Stimulated activated naive CD8-positive, alpha-beta T cell treated with anti-CD3 and anti-CD28 coated beads, Interleukin-15, Interleukin-2, amounts not matched to agents 100 U/mL and 50 U/mL, for 24 hours (primary cell): ENCODE measurements at places on chromosomes 16 and 17.

DNA sequence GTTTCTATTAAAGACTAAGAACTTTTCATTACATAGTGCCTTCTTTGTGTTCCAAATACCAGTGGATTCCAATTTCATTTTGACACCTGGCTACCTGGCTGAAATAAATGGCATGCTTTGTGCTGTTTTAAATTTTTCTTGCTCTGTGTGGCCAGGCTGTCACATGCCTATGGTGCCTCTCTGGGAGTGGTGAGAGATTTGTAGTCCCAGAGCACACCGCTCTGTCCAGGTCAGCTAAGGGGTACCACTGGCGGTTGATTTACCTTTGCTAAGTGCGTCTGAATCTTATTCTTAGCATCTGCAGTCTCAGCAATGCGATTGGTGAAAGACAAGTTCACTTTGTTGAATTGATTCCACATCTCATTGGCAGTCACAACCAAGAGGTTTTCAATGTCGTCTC, 29.4 kb downstream of the TEKT3 start:
- DNase-seq: no peak

GRCh38 chr17:35372846-35373533, 431 bp downstream of the SLFN11 start:
- DNase-seq: peak; percentile 45

GRCh38 chr17:4823373-4824089, 9.6 kb upstream of the MINK1 start:
- no peak for DNase-seq

DNA sequence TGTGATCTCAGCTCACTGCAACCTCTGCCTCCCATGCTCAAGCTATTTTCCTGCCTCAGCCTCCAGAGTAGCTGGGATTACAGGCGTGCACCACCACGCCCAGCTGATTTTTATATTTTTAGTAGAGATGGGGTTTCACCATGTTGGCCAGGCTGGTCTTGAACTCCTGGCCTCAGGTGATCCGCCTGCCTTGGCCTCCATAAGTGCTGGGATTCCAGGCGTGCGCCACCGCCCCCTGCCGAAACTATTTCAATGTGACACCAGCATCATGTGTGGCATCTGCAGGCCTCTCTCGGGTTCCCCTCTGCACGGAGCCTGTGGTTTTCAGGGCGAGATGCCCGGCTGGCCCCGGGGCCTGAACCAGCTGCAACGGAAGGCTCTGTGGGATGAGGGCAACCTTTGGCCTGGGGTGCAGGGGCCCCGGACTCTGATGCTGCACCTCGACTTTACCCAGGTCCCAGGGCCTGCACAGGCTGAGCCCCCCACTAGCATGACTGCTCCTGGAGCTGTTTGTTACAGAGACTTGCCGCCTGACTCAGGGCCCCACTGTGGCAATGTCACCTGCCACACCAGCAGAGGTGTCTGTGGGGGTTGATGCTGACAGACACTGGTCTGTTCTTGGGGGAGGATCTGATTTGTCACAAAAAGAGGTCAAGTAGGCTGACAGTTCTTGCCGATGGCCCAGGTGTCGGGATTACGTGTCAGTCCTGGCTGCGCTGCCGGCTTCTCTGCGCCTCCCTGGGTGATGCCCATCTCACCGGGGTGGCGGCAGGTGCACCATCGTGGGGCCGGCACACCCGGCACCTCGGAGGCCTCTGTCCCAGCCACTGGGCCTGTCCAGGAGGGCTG, 8.6 kb upstream of the TEX19 start:
- DNase-seq: peak; percentile 65

DNA sequence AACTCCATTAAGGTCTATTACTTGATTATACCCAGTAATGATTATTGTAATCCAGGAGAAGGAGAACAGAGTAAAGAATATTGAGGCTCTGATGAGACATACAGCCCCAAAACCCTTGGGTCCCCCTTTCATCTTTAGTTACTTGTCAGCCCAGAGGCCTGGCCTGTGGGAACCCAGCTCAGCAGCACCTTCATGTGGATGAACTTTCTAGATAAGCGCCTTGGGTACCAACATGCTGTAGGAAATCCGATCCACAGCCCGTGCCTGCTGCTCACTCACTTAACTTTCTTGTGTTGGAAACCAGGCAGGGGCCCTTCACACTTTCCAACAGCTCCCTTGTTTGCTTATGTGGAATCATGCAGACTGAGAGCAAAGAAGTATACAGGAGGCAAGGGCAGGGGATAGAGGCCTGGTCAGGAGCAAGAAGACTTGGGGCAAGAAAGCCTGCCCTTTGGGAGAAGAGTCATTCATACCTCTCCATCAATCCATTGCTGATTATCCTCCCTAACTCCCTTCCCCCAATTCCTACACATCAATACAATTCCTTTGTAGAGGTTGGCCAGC, 64.0 kb upstream of the SOX9 start:
- DNase-seq: no peak

- DNase-seq: no peak
These were observed 114.3 kb downstream of the NPIPB5 start for GRCh38 chr16:22624800-22625533.

GRCh38 chr16:84177741-84178073, 9.2 kb downstream of the TAF1C start:
- no peak for DNase-seq

DNA sequence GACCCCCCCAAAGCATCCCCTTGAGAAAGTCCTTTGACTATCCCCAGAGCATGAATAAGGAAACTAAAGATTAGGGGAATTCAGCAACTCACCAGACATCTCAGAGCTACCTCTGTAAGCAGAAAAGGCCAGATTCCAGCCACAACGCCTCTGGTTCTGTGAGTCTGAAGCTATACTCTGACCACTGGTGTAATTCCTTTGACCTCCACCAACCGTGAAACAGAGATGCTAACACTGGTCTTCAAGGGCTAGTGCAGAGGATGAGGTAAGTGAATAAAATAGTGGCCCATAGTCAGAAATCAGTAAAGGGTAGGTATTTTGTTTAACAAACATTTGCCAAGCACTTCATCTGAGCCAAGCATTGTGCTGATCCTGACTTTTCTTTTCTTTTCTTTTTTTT, 353.4 kb downstream of the NPIPA8 start:
- DNase-seq: no peak

DNA sequence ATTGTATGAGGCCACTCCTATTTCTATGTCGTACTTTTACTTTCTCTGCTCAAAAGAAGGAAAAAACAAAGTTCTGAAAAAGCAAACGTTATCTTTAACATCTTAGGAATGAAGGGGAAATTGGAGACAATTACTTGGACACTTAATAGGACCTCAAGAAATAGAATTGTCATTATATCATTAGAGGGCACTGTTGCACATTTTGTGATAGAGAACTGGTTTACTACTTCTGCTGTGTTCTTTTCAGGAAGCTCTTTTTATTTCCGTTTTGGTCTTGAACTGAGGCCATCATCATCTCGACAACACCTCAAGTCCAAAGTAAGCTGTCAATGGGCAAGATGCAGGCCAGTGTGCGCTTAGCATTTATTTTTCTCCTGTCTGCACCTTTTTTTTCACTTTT, 14.6 kb downstream of the COG4 start:
- no peak for DNase-seq

DNA sequence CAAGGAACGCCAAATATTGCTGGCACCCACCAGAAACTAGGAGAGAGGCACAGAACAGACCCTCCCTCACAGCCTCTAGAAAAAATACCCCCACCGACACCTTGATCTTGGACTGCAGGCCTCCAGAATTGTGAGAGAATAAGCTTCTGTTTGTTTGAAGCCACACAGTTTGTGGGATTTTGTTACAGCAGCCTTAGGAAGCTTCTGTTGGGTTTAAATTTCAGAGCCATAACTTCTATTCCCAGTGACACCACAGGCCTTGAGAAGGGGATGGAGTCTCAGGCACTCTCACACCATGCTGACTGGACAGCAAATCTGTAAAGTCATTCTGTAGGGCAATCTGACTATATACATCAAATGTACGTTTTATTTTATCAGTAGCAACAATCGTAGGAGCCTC, 38.6 kb downstream of the RNF112 start:
- DNase-seq: no peak

DNA sequence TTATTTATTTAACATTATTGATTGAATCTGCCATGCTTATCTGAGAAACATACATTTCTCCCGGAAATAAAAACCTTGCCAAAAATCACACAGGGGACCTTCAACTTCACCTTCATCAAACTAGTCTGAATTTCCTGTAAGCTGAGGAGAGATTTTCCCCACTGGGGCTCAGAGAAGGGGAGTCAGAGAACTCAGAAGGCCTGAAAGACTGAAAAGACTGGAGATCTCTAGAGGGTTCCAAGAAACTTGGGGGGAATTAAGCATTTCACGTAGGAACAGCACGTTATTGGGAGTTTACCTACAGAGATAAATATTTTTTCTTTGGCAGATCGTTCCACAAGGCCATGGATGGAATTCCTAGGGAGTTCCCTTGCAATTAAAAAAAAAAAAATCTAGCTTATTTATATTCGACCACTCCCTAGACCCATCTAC, 528 bp upstream of the NOL11 start:
- DNase-seq: no peak

- DNase-seq: peak; percentile 53
These were observed 16.8 kb upstream of the TVP23A start for GRCh38 chr16:10835281-10835931.

DNA sequence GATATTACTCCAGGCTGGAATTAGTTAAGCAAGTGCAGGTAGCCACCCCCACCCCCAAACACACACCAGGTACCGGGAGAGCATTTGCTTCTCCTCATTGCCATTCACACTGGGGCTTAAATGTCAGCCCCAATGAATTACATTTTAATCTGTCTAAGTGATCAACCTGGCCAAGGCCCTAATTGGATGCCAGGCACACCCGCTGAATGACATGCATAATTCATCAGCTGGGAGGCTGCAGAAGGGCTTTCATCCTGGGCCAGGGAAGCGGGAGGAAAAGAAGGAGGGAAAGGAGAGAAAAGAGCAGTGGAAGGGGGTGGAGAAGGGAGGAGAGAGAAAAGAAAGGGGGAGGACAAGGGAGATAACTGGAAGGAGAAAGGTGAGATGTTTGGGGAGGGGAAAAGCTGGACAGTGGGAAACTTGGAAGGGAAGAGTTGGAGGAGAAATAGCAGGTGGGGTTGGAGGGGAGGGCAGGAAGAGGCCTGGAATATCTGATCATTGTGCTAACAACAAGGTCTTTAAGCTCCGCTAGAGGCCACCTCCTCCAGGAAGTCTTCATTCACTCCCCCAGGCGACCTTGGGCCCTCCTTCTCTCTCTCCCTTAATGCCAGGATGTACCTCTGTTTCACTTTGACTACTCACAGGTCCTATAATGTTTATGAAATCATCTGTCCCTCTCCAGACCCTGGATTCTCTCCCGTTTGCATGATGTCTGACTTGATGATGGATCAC, 40.1 kb upstream of the CES5A start:
- no peak for DNase-seq

GRCh38 chr16:86709902-86710601, 131.7 kb downstream of the FOXL1 start:
- no peak for DNase-seq

DNA sequence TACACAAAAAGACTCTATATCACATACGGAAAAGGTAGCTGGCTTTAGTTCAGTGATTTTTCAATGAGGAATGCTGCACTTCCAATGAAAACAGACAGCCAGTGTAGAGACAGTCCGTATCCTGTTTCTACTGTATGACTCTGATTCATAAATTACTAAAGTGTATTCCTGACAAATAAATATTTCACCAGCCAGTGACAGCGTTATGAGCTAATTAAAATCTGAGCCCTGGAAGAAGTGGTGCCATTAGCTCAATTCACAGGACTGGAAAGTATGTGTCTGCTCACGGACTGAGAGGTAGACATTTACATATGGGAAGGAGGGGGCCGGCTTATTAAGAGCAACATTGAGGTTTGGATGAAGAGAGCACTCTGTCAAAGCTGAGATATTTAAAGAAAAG, 207.9 kb upstream of the RBFOX1 start:
- DNase-seq: no peak

DNA sequence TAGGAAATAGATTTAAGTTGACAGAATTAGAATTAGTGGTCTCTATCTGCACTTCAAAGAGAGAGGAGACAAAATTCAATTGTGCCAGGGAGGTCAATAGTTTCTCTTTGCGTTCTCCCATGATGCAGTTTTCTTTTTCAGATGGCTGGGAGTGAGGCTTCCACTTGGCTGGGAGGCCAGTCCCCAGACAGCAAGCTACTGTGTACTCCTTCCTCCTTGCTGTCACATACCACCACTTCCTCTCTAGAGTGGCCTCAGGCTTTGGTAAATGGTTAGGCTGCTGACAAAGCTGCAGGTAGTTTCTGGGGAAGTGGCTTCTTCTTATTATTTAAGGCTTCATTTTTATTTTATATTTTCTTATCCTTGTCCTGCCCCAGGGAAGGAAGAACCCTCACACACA, 106.2 kb upstream of the HS3ST4 start:
- DNase-seq: no peak

DNA sequence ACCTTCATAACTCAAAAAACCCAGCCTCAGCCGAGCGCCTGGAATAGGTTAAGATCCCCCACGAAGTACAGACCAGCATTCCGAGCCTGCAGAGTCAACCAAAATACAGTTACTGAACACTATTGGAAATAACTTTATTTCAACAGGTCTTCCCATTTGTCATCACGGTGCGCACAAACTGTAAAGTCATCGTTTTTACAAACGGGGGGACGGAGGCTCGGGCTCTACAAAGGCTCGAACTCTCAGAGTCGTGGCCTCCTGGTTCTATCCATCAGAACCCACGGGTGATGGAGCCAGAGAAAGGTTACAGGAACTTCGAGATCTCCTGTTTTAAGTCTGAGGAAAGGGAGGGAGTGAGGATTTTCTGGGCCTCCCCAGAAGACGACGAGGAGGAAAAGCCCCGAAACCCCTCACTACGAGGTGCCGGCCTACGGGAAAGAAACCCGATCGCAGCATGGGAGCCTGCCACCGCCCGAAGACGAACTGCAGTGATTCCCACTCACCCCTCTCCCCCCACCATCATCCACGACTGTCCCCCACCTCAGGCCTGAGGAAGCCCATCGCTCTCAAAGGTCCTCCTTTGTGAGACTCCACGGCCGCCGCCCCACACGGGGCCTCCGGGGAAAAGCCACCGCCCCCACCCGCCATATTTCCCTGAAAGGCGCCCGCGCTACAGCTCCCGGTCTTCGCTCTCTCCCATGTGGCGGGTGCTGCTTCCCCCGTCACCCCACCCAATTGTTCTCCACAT, 917 bp downstream of the YWHAE start:
- DNase-seq: peak; percentile 31

DNA sequence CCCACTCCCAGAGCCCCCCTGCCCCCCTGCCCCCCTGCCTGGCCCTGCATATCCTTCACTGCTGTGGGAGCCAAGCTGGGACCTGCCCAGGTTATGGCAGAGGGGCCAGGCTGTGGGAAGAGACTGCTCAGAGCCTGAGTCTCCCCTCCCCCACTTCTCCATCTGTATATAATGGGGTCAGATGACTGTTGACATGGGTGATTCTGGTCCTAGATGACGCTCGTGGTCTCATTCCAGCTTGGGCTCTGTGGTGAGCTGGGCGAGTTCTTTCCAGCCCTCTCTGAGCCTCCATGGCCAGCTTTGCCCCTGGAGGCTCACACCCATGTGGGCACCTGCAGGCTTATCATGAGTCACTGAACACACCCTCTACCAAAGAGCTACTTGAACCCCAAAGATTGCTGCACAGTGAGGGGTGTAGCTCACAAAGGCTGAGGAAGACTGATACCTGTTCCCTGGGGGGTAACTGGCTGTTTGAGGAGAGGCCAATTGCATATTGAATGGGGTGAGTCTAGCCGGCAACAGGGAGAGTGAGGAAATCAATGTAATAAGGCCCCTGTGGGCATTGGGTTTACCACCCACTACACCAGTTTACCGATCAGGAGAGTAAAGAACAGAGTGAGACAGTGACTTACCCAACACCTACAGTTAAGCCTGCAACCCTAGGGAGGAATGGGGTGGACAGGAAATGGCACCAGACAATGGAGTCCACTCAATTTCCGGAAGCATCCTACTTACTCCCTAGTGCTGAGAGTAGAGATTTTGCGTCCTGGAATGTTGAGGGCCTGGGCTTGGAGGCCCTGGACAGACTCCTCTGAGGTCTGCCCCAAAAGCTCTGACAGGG, 4.2 kb upstream of the SREBF1 start:
- DNase-seq: no peak
